Daoy (cell line): ENCODE measurements at places on chromosomes 6 and 20. TPM values are rescaled to one million over a fixed set of nuclear protein-coding genes. Genes with fewer than 3 reads are reported as not detected.

GRCh38 chr20:49966861-49967260 lies 15.9 kb upstream of the SNAI1 start:
- DNase-seq: no peak

Gene SLC35B2
- 86.8 and 92.8 TPM in 2 replicates for total RNA-seq

DNA sequence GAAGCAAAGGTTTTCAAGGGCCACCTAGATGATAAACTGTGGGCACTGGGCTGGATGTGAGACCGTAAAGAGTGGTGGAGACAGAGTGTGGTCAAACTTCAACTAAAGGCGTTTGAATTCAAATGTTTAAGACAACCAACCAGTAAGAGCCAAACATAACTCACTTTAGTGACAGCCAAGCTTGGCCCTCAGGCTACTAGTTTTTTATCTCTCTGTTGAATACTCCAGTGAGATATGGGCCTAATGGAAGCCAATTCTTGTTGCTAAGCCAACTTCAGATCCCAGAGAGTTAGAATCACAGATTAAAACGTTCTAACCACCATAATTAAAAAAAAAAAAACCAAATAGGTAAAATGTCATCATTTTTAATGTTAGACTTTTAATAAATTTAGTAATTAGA lies 57.3 kb downstream of the TRMT6 start:
- DNase-seq: no peak

DNA sequence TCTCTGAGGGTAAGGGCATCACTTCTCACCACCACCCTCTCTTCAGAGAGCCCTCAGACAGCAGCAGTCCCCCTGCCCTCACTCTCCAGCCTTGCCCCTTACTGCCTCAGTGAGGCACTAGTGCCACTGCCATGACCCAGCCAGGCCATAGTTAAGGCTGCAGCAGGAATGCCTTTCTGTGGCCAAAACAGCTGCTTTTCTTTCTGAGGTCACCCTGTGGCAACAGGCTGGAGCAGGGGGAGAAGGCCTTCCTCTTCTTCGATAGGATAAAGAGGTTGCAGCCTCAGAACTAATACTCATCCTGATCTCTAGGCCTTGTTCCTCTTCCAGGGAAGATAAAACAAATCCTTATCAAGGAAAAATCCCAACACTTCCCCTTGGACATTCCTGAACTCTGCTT lies 56.8 kb upstream of the ECI2 start:
- no peak for DNase-seq

Gene BANF2
- total RNA-seq: not detected in 2 replicates

Gene ARMH2
- not detected in 2 replicates for total RNA-seq

- DNase-seq: no peak
These were observed 85.4 kb downstream of the CBFA2T2 start for GRCh38 chr20:33575282-33575681.

GRCh38 chr6:159023893-159024292 lies 20.9 kb downstream of the TAGAP start:
- DNase-seq: no peak

GRCh38 chr6:19662911-19663310 lies 174.3 kb upstream of the ID4 start:
- no peak for DNase-seq

GRCh38 chr20:47397652-47398301 lies 41.3 kb upstream of the ZMYND8 start:
- DNase-seq: no peak

Gene LAMP5
- total RNA-seq: not detected in 2 replicates

Gene LCA5
- 2.2 and 5.0 TPM in 2 replicates for total RNA-seq

GRCh38 chr20:8573686-8574085 lies 441.6 kb downstream of the PLCB1 start:
- no peak for DNase-seq

Gene LYRM4
- 22.8 and 24.6 TPM in 2 replicates for total RNA-seq

Gene TBXT
- 0.57 TPM in 1 of 2 replicates, not detected in the other for total RNA-seq

DNA sequence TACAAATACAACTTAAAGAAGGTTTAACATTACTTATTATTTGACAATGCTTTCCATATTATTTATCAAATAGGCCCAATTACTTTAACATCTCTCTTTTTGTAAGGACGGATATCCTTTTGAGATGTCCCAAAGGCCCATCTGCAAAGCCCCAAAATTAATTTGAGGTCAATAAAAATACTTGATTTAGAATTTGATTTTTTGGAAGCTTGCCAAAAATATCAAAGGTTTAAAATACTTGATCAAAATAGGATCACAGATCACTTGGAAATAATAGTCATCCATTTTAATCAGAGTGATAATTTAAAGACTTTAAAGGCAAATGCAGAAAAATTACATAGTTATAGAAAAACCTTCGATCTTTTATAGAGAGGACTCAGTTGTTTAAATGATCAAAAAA lies 8.1 kb downstream of the C6orf58 start:
- DNase-seq: no peak

Gene HLA-DOA
- 1.9 TPM in 1 of 2 replicates, not detected in the other for total RNA-seq

GRCh38 chr6:134339216-134339615 lies 21.3 kb upstream of the SGK1 start:
- no peak for DNase-seq

Gene TFAP2D
- not detected in 2 replicates for total RNA-seq

GRCh38 chr6:10315658-10316372 lies 99.1 kb downstream of the TFAP2A start:
- no peak for DNase-seq

Gene BYSL
- 35.4 and 42.4 TPM in 2 replicates for total RNA-seq

DNA sequence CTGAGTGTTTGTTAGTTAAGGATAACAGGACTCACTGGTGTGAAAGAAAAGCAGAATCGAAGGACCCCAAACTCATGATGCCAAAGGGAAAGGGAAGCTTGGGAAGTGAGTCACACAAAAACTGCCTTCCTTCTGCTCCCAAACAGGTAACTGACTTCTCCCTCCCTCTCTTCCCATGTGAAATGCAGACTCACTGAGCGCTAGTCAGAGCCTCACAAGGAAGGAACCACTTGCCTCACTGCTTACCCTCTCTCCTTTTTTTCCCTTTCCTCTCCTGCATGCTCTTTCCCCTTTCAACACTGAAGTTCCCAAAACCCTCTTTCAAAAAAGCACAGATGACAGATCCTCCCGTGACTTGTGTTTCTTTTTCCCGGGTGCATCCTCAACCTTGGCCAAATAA lies 56.4 kb downstream of the LYRM4 start:
- no peak for DNase-seq

Gene CALHM4
- total RNA-seq: not detected in 2 replicates

DNA sequence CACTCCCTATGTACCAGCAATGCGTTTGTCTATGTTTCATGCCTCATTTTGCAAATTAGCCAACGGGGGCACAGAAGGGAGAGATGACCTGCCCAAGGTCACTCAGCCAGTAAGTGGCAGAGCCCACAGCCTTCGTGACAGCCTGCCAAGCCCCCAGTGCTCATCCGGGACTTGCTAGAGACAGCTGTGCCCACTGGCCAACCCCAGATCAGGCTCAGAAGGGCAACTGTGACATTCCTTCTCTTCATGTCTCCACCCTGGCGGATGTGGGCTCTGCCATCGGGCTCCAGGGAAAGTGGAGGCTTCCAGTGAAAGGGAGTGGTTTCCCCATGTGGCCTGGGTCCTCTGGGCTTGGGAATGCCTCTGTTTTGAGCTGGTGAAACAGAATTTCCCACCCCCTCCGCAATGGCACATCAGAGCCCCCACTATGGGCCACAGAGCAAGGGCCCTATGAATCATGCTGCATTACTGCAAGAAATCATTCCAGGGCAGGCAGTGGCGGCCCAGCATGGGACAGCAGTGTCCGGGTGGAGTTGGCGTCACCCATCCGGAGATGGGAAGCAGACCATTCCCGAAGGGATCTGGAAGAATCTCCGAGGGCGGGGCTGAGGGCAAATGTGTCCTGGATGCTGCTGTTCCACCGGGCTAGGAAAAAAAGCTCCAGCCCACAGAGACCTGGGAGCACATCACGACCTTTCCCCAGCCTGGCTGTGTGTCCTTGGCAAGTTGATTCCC lies 9.1 kb downstream of the RSPO4 start:
- peak; percentile 38 for DNase-seq

DNA sequence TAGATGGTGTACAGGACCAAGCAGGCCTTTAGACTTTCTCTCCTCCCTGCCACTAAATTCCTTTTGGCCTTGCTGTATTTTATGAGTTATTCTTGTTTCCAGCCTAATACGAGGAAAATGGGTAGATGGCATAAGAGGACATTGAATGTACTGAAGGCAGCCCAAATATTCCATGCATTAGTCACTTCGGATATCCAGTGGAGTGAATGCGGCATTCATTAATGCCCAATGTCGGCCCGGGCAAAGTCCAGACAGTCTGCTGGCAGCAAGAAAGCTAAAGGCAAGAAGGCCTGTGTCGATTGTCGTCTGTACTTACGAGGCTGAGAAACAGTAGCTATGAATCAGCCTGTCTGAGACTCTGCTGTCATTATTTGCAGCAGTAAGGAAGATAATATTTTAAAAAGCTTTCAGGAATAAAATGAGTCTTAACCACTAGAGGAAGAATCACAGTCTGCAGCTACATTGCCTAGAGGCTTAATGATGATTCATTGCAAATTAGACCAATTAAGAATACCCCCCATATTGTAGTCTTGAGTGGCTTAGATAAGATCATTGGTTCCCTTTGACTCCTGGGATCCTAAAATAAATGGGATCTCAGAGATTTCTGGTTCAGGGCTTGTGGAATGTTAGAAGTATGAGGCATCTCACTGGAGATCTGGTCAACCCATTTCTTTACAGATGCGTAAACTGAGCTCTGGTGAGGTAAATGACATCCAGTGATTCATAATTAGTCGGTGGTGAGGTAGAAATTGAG lies 534.1 kb upstream of the JAG1 start:
- DNase-seq: peak; percentile 94

DNA sequence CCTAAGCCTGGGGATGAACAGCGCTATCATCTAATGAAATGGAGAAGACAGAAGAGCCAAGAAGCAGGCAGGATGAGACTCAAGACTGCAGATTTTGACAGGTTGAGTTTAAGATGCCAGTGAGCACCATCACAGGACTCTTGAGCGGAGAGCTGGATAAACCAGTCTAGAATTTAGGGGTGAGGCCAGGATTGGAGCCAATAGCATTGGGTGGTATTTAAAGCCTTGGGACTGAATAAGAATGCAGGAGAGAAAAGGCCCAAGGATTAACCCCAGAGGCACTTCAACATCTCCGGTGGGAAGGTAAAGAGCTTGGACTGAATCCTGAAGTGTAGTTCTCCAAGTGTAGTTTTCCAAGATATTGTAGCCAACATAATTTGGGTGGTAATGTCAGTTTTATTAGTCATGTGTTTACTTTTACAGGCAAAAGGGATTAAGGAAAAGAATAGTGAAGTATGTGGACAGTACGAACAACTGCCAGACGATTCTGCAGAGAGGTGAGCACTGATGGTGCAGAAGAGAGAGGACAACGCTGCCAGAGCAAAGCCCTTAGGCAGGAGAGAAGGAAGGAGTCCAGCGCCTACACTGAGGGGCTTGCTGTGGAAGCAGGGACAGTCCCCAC lies 85.2 kb downstream of the DTNBP1 start:
- no peak for DNase-seq

GRCh38 chr6:75532521-75532920 lies 38.9 kb upstream of the FILIP1 start:
- peak; percentile 7 for DNase-seq

- DNase-seq: no peak
These were observed 42.4 kb upstream of the SLC4A11 start for GRCh38 chr20:3281437-3281836.

Gene TAB2
- total RNA-seq: 29.2 and 31.5 TPM in 2 replicates

GRCh38 chr20:25364879-25365699 lies 25.5 kb downstream of the ABHD12 start:
- no peak for DNase-seq

- DNase-seq: no peak
These were observed 71.7 kb upstream of the RNF24 start for GRCh38 chr20:4086771-4087687.

DNA sequence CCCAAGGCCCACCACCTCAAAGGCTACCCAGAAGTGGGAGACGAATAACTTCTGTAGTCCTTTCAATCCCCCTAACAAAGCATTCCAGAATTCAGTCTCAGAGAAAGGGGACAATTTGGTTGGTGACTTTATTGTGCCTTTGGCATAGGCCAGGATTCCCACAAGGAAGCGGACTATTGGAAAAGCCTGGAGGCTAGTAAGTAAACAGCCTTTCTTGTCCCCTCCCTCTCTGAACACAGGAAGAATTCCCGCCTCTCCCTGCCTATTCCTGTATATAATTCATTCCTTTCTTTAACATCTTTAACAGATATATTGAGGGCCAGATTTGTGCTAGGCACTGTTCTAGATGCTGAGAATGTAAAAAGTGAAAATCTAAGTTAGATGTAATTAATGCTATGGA lies 36.1 kb downstream of the RNF8 start:
- DNase-seq: no peak

Gene RAB32
- 143 and 150 TPM in 2 replicates for total RNA-seq

- DNase-seq: no peak
These were observed 2.2 kb downstream of the ADISSP start for GRCh38 chr20:3765171-3765882.

DNA sequence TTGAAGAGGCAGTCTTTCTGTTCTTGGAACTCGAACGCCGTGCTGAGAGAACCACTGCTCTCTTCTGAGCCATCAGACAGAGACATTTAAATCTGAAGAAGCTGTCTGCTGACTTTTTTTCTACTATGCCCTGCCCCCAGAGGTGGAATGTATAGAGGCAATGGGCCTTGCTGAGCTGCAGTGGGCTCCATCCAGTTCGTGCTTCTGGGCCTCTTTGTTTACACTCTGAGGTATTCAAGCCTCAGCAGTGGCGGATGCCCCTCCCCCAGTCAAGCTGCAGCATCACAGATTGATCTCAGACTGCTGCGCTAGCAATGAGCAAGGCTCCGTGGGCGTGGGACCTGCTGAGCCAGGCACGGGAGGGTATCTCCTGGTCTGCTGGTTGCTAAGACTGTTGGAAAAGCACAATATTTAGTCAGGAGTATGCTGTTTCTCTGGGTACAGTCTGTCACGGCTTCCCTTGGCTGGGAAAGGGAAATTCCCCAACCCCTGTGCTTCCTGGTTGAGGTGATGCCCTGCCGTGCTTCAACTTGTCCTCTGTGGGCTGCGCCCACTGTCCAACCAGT lies 526.8 kb downstream of the CD109 start:
- DNase-seq: no peak

Gene PARD6B
- 5.2 and 26.0 TPM in 2 replicates for total RNA-seq

Gene RBPJL
- not detected in 2 replicates for total RNA-seq

GRCh38 chr6:112690497-112691202 lies 343.5 kb downstream of the RFPL4B start:
- no peak for DNase-seq

DNA sequence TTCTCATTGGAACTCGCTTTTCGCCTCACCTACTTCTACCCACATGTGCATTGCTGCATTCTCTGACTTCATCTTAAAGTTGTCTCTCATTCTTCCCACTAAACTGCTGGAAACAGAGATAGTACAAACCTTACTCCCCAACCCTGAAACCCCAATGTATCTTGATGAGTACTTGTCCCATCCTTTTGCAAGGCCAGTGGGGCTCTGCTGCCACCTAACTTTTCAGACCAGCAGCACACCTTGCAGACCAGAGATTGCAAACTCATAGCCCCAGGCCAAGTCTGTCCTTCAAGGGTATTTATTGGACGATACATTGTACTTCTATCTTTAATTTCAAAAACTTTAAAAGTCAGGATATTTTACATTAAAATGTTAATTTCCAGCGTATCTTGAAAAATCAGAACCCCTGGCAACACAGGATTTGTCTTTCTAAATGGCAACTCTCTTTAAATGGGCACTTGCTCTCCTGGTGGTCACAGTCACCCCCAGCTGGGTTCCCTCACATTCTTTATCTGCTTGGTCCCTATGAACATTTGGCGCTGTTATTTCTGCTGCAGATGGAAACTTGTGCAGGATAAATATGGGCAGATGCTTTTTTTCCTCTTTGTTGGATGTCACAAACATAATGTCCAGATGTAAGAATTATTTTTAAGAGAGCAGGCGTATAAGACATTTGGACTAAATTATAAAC lies 83.9 kb downstream of the SOD2 start:
- peak; percentile 52 for DNase-seq

Gene KIZ
- total RNA-seq: 22.2 and 36.7 TPM in 2 replicates

GRCh38 chr6:32847004-32847403 lies 3.2 kb upstream of the PSMB8 start:
- no peak for DNase-seq
